ENCODE measurements at places on chromosomes 12 and 14.

- DNase-seq: no peak
Observed at GRCh38 chr12:25872137-25872536, 86.3 kb upstream of the RASSF8 start.

DNA sequence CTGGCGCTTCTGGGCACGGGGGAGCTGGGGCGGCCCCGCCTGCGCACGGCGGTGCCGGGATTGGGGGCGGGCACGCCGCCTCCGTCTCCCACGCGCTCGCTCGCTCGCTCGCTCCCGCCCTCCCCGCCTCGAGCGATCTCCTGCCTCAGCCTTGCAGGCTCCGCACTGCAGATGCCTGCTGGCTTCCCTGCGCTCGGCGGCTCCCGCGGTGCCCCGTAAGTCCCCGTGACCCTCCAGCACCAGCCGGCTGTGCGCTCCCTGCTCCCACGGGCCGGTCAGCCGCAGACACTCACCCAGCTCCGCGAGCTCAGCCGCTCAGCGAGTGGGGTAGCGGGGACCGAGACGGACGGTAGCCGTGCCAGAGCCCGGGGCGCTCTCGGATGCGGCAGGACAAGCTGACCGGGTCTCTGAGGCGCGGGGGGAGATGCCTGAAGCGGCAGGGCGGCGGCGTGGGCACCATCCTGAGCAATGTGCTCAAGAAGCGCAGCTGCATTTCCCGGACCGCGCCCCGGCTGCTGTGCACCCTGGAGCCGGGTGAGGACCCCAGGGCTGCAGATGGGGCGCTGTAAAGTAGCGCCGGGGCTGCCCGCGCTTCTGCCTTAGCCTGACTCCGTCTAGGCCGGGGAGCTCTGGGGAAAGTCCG is at the start of gene TBC1D30:
Gene TBC1D30, plus strand, starts transcription at position 148 of the 643 bp plus-strand sequence. Its CDS starts 233 bp downstream, at position 381.
- no peak for DNase-seq

- no peak for DNase-seq
Observed at GRCh38 chr14:60951776-60952435, 29.0 kb downstream of the TRMT5 start.

GRCh38 chr14:61322799-61323290 is 1.5 kb downstream of the PRKCH start:
- no peak for DNase-seq

DNA sequence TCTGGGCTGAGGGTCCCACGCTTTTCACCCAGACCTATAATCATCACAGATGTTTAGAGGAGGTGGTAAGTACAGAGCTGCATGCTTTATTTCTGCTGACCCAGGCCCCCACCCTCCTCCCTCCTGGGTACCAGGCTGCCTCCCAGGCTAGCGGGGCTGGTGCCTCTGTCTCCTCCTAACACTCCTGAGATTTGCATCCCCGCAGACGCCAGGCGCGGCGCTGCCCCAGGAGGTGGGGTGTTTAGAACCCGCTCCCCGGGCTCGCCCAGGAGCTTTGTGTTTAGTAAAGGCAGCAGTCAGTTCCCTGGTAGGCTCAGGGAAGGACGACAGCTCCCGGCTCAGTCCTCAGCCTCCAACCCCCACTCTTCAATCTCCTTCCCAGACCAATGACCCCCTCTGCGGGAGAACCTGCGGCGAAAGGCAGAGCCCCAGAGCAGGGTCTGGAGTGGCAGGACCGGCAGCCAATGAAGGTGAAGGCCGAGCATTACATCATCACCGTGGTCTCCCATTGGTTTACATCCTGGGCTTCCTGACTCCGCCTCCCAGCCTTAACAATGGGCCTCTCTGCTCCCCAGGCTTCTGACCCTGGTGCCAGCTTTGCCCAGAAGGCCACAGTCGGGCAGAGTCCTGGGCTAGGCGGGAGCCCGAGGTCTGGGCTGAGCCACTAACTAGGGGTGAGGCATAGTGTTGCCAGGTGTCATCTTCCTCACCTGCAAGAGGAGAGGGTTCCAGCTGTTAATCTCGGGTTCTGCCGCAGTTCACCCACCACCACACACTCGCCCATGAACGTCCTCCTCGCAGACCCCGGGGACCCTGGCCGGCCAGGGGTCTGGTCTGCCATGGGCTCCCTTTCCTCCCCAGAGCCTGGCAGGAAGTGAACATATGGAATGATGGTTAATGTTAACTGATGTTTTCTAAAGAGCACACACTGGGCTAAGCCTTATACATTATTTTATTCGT is 57.5 kb downstream of the CALM1 start:
- no peak for DNase-seq

GRCh38 chr14:36934304-36934703 is 238.1 kb downstream of the SLC25A21 start:
- no peak for DNase-seq

- DNase-seq: no peak
Observed at GRCh38 chr14:99698236-99698635, 14.1 kb downstream of the CYP46A1 start.

- no peak for DNase-seq
Observed at GRCh38 chr12:56599797-56600196, 30.3 kb downstream of the BAZ2A start.

- DNase-seq: no peak
Observed at GRCh38 chr12:40446385-40446784, 221.6 kb downstream of the LRRK2 start.

DNA sequence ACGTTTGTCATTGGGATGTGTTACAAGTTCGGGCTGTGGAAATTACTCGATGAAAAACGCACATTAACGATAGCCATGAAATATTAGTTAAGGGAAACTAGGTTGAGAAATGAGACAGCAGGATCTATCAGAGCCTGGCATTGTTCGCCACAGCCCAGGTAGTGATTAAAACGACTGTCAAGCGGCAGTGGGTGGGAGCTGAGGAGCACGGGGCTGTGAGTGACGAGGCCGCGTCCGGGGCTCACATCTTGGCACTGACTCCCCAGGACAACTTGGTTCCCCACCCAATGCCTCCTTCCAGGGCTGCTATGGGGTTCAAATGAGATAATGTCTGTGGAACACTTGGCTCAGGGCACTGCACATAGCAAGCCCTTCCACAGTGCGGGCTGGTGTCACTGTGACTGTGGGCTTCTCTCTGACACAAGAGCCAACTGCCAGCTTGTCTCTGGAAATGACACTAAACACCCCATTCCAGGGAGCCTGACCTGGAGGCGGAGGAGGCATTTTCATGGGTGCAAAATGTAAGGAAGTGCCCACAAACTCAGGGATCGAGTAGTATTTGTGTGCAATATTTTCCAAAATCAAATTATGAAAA is 19.3 kb downstream of the MMAB start:
- no peak for DNase-seq

DNA sequence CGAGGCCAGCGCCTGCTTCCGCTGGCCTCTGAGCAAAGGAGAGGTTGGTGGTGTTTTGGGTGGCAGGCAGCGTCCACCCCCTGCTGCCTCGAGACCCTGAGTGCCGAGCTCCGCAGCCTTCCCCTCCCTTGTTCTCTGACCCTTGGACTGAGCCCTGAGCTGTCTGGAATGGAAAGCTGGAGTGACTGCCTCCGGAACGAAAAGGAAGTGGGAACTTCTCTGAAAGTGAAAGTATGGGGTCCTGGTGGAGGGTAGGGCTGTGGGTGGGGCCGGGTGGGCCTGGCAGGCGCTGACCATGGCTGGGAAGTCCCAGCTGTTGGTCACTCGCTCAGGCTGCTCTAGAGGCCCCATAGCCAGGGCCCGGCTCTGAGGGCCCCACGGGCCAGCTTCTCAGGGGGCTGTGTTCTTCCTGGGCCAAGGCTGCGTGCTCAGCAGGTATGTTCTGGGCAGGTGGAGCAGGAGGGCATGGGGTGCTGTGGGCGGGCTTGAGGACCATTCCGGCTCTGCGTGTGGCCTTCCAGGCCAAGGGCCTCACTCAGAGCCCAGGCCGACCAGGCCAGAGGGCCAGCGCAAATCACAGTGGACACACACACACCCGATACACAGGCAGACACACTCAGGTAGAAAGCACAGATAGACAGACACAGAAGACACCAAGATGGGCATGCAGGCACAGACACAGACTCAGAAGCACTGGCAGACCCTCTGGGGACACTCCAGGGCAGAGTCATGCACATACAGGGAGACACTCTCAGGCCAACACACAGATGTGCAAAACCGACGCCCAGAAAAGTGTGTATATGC is at the start of gene EXOC3L4:
Gene EXOC3L4, plus strand, starts transcription at position 320 of the 804 bp plus-strand sequence. CDS start 5,495 bp downstream, outside the sequence.
- DNase-seq: no peak

GRCh38 chr12:62260733-62261683 is 804 bp downstream of the USP15 start:
- peak; percentile 82 for DNase-seq

- DNase-seq: no peak
Observed at GRCh38 chr12:64667793-64668192, 57.5 kb downstream of the RASSF3 start.

- no peak for DNase-seq
Observed at GRCh38 chr12:56948457-56948777, 9.0 kb downstream of the RDH16 start.

Data from natural killer cell (primary cell).